ENCODE measurements at places on chromosomes 12 and 14. TPM values are rescaled to one million over a fixed set of nuclear protein-coding genes. Genes with fewer than 3 reads are reported as not detected.

GRCh38 chr12:116423094-116423493 is 136.1 kb upstream of the MAP1LC3B2 start:
- peaks cover 37% of the 10 kb centered on the region for H3K4me1 ChIP-seq
- H3K27me3 ChIP-seq, result no peaks in the 10 kb centered on the region
- DNase-seq, result no peak

Gene HNRNPC
- total RNA-seq, result 1,058 TPM

DNA sequence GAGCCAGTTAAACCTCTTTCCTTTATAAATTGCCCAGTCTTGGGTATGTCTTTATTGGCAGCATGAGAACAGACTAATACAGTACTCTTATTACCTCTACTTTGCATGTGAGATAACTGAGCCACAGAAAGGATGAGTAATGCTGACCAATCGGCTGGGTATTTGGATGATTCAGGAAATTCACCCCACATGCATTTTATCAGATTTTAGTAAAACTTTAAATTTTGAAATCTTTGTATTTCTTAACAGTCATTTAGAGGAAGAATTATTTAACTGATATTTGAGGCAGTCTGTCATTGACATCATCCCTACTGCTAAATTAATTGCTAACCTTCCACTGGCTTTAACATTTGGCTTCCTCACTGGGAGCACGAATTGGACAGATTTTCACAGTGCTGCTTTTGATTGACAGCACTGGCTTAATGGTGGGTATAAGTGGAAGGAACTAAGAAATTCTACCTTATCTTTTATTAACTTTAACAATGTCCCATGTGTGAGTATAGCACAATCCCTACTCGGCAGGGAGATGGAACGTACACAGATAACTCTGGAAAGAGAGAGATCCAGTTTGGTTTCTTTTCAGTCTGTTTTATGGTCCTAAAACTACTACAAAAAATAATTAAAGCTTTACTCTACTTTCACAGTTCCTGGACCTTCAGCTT is 261.0 kb downstream of the DACT1 start:
- H3K27ac ChIP-seq, result peak overlapping the region; percentile 67
- no peak overlapping the region for H3K4me3 ChIP-seq
- no peaks in the 10 kb centered on the region for H3K27me3 ChIP-seq
- peaks cover 14% of the 10 kb centered on the region for H3K4me1 ChIP-seq
- H3K36me3 ChIP-seq, result no peaks in the 10 kb centered on the region

Gene OR6S1
- total RNA-seq, result not detected

DNA sequence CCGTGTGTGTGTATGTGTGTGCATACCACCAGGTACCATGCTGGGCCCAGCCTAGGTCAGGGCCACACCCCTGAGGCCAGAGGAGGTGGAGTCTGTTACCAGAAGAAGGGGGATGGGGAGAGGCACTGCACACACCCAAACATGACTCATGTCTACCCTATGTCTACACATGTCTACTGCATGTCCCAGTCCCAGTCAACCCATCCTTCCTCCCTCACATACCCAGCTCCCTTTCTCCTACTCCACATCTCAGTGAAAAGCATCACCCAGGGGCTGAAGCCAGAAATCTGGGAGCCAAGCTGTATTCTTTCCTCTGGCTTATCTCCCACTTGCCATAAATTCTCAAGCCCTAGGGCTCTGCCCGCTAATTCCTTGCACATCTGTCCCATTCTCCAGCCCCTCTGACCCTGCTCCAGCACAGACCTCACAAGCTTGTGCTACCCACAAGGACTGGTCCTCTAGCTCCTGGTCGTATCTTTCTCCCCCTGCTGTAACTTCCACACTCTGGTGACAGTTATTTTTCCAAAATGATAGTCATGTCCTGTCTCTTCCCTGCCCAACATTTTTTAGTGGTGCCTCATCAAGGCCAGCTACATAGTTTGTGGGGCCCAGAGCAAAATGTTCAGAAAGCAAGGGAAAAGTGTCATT is 18.0 kb upstream of the APPL2 start:
- H3K4me1 ChIP-seq, result peaks cover 62% of the 10 kb centered on the region
- no peak overlapping the region for H3K4me3 ChIP-seq
- peak overlapping the region; percentile 98 for H3K27ac ChIP-seq
- H3K27me3 ChIP-seq, result no peaks in the 10 kb centered on the region

- no peak overlapping the region for H3K4me3 ChIP-seq
- no peak for DNase-seq
- H3K27me3 ChIP-seq, result no peaks in the 10 kb centered on the region
- H3K36me3 ChIP-seq, result no peaks in the 10 kb centered on the region
Observed at GRCh38 chr12:18825138-18825537, 87.2 kb downstream of the CAPZA3 start.

- H3K4me1 ChIP-seq, result peaks cover 39% of the 10 kb centered on the region
- no peak for DNase-seq
- H3K27ac ChIP-seq, result no peak overlapping the region
- peaks cover 58% of the 10 kb centered on the region for H3K36me3 ChIP-seq
- no peaks in the 10 kb centered on the region for H3K27me3 ChIP-seq
- no peak overlapping the region for H3K4me3 ChIP-seq
Observed at GRCh38 chr12:122084857-122085405, 6.4 kb downstream of the MLXIP start.

GRCh38 chr12:97800561-97800960 is 338.0 kb downstream of the RMST start:
- DNase-seq, result no peak
- no peak overlapping the region for H3K4me3 ChIP-seq
- no peaks in the 10 kb centered on the region for H3K4me1 ChIP-seq
- H3K36me3 ChIP-seq, result no peaks in the 10 kb centered on the region

Gene CMTM5
- total RNA-seq, result not detected

Gene GLIPR1L2
- 0.13 TPM for total RNA-seq

DNA sequence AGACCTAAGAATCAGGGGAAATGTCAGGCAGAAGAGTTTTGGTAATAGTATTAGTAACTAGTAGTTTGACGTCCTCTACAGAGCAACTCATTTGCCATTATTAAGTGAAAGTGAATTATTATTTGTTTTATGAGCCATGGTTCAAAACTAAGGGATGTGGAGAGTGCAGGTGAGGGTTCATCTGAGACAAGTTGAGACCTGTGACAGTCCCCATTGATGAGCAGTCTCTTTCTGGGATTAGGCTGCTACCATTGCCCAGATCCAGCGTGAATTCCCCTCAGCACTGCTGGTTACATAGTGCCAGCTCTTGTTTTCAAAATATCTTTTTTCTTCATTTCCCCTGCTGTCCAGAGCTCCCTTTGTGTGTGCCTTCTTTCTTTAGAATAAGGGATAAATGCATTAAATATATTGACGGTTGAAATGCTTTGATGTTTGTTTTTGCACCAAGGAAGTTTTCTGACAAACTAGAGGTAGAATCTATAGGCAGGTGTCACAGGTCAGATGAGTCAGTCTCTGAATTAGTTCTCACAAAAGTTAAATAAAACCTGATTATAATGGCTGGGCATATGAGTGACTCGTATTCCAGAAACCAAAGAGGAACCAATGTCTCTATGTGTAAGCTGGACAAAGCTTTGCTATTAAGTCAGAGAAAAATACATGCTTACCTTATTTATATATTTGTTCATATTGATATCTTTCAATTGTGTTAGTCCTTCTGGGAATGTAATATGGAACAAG is 381.4 kb downstream of the TMEM117 start:
- H3K27me3 ChIP-seq, result no peaks in the 10 kb centered on the region
- DNase-seq, result no peak
- no peak overlapping the region for H3K27ac ChIP-seq
- no peak overlapping the region for H3K4me3 ChIP-seq

DNA sequence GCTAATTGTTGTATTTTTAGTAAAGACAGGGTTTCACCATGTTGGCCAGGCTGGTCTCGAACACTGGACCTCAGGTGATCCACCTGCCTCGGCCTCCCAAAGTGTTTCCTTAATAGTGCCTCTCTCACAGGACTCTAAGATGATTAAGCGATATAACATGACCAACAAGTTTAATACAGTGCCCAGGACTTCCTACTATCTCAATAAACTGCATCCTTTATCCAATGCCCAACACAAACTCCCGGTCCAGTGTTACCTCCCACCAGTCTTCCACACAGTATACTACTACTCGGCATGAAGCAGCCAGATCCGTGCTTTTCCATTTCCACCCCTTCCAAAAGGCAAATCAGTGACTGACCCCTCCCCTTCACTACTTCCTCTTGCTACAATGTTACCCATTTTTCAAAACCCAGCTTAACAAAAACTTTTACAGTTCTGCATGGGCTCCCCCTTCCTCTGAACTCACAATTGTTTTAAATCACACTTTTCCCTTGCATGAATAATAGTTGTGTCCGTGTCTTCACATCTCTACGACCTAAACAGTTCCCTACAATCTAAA is 900 bp downstream of the NOP2 start:
- H3K36me3 ChIP-seq, result peaks cover 92% of the 10 kb centered on the region
- no peaks in the 10 kb centered on the region for H3K27me3 ChIP-seq
- no peak overlapping the region for H3K27ac ChIP-seq
- peak overlapping the region; percentile 60 for H3K4me3 ChIP-seq

Gene KRT83
- not detected for total RNA-seq

- H3K4me3 ChIP-seq, result no peak overlapping the region
- no peak overlapping the region for H3K27ac ChIP-seq
- no peak for DNase-seq
- no peaks in the 10 kb centered on the region for H3K4me1 ChIP-seq
- no peaks in the 10 kb centered on the region for H3K36me3 ChIP-seq
Observed at GRCh38 chr12:24302708-24303107, 353.2 kb upstream of the SOX5 start.

Gene LRCOL1
- total RNA-seq, result not detected

DNA sequence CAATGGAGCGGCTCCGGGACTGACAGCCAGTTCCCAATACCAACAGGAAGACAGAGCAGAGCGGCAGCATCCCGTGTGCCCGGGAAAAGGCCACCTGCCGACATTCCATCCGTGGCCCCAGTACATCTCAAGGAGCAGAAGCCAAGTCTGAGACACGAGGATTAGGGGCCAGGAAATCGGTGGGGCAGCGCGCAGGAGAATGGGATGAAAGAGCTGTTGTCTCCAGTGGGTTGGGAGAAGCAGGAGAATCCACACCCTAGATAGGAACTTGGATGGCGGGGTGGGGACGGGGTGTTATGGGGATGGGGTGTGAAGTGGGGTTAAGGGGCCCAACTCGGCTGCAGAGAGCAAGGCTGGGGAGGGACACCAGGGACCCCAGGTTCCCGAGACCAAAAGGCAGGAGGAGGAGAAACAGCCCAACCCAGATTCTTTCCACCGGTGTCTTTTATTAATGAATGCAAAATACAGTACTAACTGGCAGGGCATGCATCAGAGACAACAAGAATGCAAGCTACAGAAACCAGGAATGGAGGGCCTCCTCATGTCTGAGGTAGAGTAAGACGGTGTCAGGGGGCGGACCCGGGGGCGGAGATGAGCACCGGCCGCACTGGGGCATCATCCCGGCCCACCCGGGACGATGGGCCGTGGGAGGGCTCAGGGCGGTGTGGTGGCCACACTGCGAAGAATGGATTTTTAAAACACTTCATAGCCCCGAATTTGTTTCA is 50.3 kb downstream of the BEGAIN start:
- H3K4me3 ChIP-seq, result no peak overlapping the region
- H3K36me3 ChIP-seq, result no peaks in the 10 kb centered on the region
- no peak for DNase-seq
- no peaks in the 10 kb centered on the region for H3K27me3 ChIP-seq
- H3K27ac ChIP-seq, result no peak overlapping the region

DNA sequence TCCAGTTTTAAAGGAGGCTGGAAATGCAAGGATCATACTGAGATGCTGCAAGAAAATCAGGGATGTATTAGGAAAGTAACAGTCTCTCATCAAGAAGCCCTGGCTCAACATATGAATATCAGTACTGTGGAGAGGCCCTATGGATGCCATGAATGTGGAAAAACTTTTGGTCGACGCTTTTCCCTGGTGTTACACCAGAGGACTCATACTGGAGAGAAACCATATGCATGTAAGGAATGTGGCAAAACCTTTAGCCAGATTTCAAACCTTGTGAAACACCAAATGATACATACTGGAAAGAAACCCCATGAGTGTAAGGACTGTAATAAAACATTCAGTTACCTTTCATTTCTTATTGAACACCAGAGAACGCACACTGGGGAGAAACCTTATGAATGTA is 24.5 kb downstream of the ZNF891 start:
- H3K27me3 ChIP-seq, result no peaks in the 10 kb centered on the region
- H3K36me3 ChIP-seq, result no peaks in the 10 kb centered on the region
- no peak overlapping the region for H3K4me3 ChIP-seq
- no peak overlapping the region for H3K27ac ChIP-seq
- no peaks in the 10 kb centered on the region for H3K4me1 ChIP-seq
- DNase-seq, result no peak

DNA sequence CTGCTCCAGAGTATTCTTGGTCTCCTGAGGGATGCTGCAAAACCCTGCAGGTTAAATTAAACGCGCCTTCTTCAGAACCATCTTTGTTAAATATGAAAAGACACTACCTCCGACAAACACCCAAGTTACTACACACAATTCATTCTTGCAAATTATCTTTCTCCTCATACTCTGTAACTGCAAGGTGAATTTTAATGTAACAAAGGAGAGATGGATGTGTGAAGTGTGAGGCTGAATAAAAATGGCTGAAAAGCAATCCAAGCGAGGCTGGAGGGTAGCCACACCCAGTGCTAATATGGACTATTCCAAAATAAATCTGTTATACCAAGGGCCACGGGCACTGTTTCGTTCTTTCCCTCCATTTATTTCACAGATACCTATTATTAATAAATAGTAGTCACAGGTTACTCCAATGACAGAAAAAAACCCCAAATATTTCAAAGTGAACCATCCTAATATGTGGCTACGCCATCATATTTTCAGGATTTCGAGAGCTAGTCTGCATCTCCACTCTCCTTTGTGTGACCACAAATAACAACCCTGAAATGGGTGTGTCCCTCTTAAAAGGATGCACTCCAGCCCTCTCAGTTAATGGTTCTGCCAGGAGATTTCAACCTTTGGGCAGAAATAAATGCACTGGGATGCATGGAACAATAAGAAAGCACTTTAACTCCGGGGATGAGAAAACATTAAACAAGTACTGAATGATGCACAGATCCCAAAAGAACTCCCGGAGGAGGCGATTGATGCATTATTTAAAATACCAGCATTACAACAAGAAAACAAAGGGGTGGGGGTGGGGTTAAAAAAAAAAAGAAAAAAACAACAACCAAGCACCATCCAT is 53.1 kb upstream of the CCDC175 start:
- H3K36me3 ChIP-seq, result no peaks in the 10 kb centered on the region
- H3K4me3 ChIP-seq, result no peak overlapping the region
- no peak for DNase-seq
- peaks cover 21% of the 10 kb centered on the region for H3K27me3 ChIP-seq
- H3K4me1 ChIP-seq, result 0 out of 2 replicates have a peak, but pooled peaks cover 4% of the 10 kb centered on the region

DNA sequence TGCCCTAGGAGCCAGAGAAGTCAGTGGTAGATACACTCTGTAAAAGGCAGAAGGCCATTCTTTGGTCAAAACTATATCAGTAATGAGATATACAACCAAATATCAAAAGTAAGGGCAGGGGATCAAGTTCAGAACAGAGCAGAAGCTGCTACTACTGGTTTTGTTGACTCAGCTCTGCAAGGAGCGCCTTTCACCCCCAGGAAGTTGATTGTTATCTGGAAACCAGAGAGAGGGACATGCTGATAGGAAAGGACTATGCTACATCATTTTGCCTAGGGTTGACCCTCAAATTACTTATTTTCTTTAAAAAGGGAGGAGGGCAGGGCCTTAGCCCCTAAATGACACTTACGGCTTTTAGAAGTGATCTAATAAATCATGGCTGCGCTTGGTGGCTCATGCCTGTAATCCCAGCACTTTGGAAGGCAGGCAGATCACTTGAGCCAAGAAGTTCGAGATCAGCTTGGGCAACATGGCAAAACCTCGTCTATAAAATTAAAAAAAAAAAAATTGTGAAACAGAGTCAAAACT is 194.0 kb downstream of the KLHL28 start:
- H3K36me3 ChIP-seq, result no peaks in the 10 kb centered on the region
- no peak overlapping the region for H3K4me3 ChIP-seq
- H3K27ac ChIP-seq, result no peak overlapping the region
- no peak for DNase-seq

All from SJSA1 (cell line).